SW 1271 (cell line): ENCODE measurements at places on chromosomes 7 and 10.

- no peak for DNase-seq
Measured at GRCh38 chr10:5168897-5169420, 16.0 kb downstream of the AKR1C8 start.

GRCh38 chr7:151715666-151716315 lies 161.1 kb downstream of the PRKAG2 start:
- no peak for DNase-seq

DNA sequence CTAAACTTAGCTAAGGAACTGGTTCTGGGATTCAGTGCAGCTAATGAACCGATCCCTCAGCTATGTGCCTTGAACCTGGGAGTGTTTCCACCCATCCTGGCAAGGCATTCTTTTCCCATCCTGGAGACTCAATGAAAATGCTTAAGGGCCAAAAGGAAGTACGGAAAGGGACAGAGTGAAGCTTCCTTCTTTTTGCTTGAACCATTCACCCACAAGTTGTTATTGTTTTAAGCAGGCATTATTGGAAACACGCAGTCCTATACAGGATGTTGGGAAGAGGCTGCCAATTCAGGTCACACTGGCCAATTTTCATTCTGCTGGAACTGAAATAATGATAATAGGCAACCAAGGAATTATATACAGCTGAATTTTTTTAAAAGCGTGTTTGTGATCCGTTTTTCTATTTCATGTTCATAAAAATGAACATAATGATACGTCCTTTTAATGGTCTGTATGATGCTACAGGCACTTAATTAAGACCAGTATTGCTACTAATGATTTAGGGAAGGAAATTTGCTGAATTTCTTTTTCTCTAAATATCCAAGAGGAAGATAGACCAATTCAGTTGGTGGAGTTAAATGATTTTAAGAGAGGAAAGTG lies 57.8 kb upstream of the FZD1 start:
- DNase-seq = no peak

- DNase-seq = no peak
Measured at GRCh38 chr10:33454554-33454953, 120.1 kb upstream of the NRP1 start.

GRCh38 chr7:1978656-1979590 lies 253.8 kb downstream of the MAD1L1 start:
- no peak for DNase-seq

DNA sequence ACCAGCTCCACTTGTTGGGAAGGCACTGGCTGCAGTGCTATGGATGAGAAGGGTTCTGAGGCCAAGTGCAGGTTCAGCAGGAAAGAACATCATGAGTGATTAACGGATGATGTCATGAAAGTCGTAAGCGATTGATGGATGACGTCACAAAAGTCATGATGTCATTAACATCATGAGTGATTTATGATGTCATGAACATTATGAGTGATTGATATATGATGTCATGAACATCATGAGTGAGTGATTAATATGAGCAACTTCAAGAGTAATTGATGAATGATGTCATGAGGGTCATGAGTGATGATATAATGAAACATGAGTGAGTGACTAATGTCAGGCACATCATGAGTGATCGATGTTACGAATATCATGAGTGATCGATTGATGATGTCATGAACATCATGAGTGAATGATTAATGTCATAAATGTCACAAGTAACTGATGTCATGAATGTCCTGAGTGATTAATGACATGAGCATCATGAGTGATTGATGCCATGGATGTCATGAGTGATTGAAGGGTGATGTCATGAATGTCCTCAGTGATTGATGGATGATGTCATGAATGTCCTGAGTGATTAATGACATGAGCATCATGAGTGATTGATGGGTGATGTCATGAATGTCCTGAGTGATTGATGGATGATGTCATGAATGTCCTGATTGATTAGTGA lies 185.6 kb downstream of the PAXIP1 start:
- DNase-seq = no peak

GRCh38 chr10:130729876-130730275 lies 581.6 kb downstream of the TCERG1L start:
- DNase-seq = no peak

GRCh38 chr10:95355301-95355700 lies 64.5 kb upstream of the PDLIM1 start:
- no peak for DNase-seq

GRCh38 chr10:79454259-79454658 lies 8.8 kb upstream of the ZCCHC24 start:
- DNase-seq = no peak

DNA sequence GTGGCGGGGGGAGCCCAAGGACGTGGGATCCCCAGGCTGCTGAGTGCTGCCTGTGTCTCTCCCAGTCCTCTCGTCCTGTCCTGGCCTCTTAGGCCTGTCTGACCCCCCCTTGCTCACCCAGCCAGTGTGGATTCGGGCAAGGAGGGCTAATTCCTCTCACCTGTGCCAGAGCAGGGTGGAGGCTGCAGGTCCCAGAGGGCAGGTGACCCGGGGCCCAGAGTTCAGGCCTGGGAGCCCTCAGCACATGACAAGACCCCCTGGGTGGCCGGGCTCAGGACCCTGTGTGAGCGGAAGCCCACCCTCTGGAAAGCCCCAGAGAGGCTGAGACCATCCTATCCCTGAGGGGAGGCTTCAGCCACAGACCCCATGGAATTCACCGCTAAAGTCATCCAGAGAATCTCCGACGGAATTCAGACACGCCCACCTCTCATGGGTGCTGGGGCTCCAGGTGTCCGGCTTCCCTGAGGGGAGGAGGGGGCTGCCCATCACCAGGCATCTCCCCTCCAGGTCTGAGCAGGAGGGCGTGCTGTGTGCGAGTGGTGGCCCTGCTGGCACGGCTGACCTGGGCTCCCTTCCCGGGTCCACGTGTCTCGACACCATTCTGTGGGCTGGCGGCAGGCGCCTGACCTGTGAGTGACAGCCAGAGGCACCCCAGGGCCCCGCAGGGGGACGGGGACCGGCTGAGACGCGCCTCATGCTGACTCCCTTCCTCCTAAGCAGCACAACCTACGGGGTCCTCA lies 5.0 kb downstream of the KNDC1 start:
- DNase-seq = no peak

GRCh38 chr7:135853499-135853898 lies 104.9 kb upstream of the FAM180A start:
- no peak for DNase-seq

GRCh38 chr10:113239566-113240350 lies 289.7 kb downstream of the TCF7L2 start:
- no peak for DNase-seq
